ENCODE measurements at places on chromosomes 7 and 10.

DNA sequence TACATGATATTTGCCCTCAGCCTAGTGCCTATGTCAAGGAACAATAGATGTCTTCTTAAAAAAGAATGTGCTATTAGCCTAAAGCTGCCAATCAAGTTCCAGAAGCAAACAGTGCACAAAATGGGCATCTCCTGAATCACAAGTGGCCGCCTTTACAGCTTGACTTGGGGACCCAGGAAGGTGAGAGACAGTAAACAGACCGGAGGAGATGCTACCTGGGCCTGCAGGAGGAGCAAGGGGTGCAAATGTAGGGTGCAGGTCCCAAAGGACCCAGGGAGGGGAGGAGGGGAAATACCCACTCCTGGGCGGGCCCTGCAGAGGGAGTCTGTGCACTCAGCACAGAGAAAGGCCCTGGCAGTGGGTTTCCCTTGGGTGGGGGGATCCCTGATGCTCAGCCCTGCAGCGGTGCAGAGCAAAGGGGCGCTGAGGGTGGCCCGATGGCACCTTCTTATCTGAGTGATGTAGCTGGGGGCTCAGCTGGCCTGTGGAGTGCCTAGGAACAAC is 147.7 kb downstream of the WDR11 start:
- DNase-seq, result no peak

GRCh38 chr10:122225330-122225729 is 45.8 kb upstream of the BTBD16 start:
- DNase-seq, result no peak

DNA sequence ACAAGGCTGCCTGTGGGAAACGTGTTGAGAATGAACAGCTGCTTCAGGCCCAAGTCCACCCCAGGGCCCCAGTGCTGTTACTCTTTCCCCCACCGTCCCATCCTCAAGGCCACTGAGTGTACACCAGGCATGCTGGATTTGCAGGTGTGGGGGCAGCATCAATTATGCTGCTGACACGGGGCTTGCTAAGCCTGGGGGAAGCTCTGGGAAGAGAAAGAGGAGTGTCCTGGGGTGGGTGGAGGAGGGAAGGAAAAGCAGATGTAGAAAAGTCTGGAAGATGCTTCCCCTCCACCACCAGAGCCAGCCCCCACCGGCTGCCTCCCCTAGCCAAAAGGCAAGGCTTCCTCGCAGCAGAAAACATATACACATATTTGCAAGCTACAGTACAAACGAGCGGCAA is 153.9 kb downstream of the CDH23 start:
- DNase-seq, result no peak

DNA sequence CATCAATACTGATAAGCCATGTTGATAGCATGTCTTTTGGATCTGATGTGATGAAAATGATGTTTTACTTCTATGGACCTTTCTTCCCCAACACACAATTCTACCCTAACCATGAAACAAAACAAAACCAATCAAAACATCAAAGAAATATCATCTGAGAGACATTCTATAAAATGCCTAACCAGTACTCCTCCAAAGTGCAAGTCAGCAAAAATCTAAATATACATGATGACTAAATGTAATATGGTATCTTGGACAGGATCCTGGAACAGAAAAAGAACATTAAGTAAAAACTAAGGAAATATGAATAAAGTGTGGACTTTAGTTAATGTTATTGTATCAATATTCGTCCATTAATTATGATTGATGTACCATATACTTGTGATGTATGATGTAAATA is 625.1 kb downstream of the MAGI2 start:
- no peak for DNase-seq

DNA sequence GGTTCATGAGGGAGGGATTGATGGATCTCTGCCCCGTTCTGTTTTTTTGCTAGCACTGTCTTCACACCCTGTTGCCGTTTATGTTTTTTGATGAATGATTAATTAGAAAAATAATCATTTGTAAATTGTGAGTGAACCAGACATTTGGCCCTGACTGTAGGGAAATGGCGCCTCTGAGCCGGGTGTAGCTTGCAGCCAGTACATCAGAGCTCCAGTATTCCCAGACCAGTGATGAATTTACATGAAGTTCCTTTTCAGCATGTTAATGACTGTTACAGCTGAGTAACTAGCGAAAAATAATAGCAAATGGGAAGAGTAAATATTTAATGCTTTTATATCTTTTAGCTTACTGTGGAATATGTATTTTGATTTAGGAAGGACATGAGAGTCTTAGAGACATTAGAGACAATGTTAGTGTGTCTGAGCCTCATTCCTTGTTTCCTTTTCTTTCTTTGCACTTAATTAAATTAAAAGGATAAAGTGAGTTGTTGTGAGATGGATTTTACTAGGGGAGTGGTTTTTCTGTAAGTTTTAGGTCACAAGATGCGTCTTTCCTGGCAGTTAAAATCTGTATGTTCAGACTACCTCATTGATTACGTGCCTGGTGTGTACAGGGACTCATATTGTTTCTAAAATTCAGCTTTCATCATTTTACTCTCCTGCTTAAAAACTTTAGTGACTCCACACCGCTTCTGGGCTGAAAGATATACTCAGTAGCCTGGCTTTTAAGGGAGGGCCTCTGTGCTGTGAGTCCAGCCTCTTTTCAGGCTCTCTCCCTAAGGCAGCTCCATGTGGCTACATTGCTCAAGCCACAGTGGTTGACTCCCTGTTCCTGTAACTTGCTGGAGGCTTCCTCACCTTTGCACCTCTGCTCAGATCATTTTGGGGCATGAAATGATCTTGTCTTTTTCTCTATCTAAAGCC is 86.4 kb downstream of the AUTS2 start:
- DNase-seq, result no peak

- no peak for DNase-seq
These were observed 1284.1 kb upstream of the AUTS2 start for GRCh38 chr7:68314208-68314607.

DNA sequence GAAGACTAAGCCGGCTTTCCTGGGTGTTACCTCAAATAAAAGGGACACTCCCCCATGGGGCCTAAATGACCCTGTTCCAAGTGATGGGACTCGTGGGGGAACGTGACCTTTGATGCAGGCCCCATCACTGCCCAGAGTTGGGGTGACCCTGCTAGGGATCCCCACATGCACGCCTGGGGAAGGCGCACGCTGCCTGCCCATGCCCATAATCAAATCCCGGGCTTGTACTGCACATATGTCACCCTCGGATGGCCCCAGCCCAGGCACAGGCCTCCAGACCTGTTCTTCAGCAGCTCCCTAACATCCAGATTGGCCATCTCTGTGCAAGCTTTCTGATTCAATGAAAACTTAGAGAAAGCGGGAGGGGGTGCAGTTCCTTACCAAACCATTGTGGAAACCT is 14.7 kb downstream of the EBF3 start:
- no peak for DNase-seq

DNA sequence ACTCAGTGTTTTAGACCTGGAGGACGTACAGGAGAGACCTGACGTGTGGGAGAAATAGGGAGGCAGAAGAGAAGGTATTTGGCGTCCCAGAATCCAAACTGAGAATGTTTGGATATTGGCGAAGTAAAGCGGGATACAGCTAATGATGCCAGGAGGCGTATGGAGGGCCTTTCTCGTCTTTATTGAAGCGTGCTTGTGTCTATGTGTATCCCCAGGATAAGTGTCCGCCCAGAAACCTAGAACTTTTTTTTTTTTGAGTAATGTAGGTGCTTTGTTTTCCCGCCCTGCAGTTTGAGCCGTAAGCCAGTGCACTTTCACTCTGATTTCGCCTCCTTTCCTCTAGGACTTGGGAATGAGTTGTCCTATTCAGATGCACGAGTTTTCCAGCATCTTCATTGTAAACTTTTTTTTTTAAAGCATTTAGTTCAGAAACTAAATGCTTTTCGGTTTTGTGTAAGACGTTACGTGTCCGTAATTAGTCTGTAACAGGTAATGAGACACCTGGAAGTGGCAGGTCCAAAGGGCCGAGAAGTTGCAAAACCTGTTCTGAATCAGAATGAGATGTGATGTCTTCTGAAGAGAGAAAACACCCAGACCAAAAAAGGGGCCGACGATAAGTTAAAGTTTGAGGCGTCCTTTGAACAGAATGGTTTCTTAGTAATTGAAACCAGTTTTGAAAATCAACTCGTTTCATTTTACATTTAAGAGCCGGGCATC is 746 bp downstream of the ARL5B start:
- no peak for DNase-seq

- no peak for DNase-seq
These were observed 205.2 kb upstream of the SVIL start for GRCh38 chr10:29839826-29840515.

DNA sequence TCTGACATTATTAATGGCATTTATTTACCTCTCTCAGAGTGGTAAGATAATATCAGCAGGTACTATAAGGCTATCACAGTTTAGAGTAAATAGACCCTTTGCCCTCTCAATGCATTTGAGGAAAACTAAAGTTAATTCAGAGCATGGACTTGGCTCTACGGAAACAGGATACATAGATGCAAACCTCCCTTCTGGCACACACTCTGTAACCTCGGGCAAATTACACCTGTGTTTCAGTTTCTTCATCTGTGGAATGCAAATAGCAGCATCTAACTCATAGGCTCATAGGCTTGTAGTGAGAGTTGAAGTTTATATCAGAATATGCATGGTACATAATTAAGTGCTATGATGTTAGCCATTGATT is 5.6 kb downstream of the RAPGEF5 start:
- DNase-seq, result no peak

DNA sequence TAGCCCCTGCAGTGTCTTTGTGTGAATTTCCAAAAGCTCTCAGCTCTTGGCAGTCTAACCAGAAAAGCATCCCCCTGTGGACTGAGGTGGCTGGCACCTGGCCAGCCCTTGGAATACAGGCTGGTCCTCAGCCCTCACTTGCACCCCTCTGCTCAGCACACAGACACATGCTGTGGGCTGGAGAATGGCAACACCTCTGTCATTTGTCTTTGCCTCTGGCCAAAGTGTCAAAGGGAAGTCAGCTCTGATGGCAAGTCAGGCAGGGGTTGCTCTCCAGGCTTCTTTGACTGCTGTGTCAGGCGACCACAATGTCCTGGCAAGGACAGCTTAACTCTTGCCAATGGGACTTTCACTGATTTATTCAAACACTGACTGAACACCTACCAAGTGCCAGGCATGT is 724.8 kb downstream of the INHBA start:
- no peak for DNase-seq

GRCh38 chr10:70562036-70562755 is 40.3 kb downstream of the PRF1 start:
- no peak for DNase-seq

DNA sequence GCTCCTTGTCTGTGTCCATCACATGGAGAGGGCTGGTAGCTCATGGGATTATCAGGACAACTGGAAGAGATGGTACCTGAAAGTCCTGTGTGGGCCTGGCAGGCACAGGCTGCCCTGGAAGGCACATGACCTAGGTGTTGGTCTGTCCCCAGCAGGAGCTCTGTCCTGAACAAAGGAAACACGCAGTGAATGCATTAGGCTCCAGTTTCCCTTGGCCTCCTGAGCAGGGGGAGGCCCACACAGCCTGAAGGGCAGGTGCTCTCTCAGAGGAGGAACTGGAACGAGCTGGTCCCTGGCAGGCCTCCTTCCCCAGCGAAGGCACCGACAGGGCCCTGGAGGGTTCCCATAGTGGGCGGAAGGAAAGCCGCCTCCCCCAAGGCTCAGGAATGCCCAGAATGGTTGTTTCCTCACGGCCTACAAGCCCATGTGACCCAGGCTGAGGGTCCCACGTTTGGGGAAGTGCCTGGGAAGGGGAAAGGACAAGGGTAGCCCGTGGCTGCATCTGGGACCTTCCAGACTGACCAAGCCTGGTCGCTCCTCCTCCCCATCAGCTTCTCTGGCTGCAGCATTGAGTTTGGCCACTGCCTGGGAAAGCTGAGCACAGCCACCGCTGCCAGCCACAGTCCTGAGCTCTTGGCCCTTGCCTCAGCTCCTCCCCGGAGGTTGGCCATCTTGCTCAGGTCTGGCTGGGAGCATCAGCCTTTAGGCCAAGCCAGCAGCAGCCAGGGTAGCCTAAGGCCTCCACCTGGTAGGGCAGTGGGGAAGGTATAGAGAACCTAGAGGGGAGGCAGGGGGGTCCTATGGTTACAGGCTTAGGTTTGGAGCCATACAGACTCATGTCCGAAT is 21.8 kb downstream of the CXCL12 start:
- no peak for DNase-seq

DNA sequence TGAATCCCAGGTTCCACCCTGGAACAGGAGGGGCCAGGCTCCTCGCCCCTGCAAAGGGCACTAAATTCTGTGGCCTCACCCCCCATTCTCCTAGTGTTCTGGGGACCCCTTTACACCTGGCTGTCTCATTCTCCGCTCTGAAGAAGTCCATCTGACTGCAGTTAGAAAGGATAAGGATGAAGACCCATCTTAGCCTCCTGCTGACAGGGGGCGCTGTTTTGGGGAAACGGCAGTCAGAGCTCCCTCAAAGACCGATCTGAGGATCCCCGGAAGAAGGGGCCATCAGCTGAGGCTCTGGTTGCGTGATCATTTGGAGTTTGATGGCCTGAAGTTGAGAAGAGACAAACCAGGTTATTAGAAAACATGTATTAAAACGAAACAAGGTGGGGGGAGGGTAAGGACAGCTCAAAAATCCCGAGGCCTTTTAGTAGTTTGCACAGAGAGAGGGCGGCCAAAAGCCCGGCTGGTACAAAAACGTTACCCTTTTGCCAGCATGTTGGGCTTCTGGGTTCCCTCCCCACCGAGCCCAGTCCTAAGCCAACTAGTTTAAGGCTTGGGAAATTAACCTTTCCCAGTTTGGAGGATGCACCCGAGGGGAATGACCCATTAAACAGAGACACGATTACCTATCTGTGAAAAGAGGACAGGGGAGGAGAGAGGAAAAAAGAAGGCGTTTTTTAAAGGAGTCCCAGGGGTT is 102.8 kb downstream of the CHN2 start:
- no peak for DNase-seq

DNA sequence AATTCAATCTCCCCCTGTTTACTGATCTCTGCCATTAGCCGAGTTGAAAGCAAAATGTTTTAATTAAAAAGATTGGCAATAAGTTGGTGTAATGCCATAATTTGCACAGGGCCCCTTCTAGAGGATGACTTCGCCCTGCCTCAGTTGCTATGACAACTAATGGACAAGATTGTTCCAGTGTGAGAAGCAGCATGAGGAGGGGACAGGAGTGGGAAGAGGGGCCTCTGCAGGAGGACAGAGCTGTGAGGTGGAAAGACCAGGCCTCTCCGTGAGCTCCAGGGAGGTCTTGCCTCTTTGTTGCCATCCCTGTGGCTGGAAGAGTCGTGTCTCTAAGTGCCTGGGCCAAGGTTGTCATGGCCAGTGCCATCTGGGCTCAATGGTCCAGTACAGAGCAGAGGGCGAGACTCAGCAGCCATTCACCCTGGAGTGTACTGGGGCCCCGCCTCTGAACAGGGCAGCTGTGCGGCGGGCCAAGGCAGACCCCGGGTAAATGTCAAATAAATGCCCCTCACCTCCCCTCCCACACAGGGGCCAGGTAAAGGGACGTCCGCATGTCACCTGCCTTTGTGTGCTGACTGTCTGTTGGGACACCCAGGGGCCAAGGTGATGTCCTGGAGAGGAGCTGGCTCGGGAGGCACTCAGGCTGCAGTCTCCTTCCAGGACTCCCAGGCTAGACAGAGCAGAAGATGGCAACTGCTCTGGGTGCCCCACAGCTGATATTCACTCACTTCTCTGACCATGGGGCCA is 97.0 kb upstream of the RET start:
- no peak for DNase-seq

- DNase-seq, result no peak
These were observed 235.1 kb downstream of the FOXP2 start for GRCh38 chr7:114649689-114650088.

GRCh38 chr10:89805599-89806013 is 104.2 kb downstream of the KIF20B start:
- no peak for DNase-seq

All from COR-L47 (cell line).